ENCODE measurements at places on chromosomes 6 and 20.

DNA sequence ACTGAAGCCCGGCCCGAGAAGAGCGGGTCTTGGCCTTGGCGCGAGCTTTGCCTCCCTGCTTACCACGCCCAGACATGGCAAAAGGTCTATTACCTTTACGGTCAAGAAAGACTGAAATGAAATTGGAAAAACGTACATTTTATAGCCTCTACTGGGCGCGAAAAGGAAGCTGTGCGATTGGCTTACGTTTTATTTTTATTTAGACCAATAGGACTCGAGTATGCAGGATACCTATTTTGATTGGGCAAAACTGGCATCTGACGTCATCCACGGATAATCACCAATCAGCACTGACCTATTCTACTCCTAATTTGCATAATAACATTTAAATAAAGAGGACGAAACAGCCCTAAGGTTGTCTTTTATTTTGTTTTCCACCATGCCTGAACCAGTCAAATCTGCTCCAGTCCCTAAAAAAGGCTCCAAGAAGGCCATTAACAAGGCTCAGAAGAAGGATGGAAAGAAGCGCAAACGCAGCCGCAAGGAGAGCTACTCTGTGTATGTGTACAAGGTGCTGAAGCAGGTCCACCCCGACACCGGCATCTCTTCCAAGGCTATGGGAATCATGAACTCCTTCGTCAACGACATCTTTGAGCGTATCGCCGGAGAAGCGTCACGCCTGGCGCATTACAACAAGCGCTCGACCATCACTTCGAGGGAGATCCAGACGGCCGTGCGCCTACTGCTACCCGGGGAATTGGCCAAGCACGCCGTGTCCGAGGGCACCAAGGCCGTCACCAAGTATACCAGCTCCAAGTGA lies 97.4 kb downstream of the OR2B2 start:
- DNase-seq: no peak

GRCh38 chr20:55031971-55032370 lies 556.6 kb downstream of the DOK5 start:
- DNase-seq: no peak

- no peak for DNase-seq
Observed at GRCh38 chr20:33249456-33249855, 13.7 kb downstream of the BPIFA1 start.

DNA sequence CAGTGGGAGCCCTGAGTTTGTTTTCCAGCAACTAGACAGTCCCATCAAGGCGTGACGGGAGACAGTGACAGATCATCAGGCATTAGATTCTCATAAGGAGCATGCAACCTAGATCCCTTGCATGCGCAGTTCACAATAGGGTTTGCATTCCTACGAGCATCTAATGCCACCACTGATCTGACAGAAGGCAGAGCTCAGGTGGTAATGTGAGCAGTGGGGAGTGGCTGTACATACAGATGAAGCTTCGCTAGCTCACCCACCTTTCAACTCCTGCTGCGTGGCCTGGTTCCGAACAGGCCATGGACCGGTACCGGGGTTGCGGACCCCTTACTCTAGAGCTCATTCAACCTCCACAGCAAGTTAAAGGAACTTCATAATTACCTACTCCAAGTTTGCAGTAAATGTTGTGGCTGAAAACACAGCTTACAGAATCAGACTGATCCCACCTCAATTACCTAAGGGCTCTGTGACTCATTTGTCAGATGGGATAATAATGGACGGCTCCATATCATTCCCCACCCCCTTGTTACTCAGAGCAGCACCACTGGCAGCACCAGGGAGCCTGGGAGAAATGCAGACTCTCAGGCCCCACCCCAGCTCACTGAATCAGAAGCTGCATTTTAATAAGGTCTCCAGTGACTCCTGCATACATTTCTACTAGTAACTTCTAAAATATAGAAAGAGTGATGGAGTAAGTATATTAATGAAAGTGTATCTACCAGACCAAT lies 15.7 kb downstream of the PXMP4 start:
- no peak for DNase-seq

DNA sequence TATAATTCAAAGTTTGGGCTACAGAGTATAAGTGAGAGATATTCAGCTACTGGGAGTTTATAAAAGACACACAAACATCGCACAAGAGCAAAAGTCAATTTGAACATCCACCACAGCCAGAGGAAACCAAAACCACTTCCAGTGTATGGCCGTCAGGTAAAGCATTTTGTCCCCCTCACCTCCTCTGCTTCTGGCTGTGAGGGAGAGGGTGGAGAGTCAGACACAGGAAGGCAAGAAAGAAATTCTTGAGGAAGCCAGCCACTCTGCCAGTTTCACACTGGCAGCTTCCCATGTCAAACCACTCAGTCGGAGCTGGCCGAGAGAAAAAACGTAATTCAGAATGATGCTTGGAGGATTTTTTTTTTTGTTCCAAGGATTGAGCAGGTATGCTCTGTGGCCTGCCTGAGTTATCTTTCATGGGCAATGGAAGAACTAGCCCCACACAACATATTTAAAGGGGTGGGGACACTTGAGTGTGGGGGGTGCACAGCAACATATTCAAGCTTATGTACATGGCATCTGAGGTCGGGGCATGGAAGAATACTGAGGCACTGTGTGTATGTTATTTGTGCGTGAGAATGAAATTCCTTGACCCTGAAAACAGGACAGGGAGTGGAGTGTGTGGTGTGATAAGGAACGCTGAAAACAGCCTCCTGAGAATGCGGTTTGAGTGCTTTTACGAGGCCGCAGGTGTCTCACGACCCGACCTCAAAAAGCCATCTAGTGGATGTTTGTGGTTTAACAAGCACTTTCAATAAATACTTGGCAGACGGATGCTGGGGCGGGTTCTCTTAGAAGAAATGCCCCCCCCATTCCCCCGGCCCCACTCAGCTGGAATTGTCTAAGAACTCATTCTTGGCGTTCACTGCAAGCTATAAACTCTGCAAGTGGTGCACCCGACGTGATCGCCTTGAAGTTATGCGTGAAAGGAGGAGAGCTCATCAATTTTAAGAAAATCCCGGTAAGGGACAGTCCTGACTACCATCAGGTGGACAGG lies 27.5 kb upstream of the ZBTB22 start:
- DNase-seq: no peak

Data from cortex of kidney (tissue), 1 donor.